ENCODE measurements at places on chromosomes 2 and 18.

GRCh38 chr2:232354069-232354468 is 24.5 kb upstream of the ALPP start:
- DNase-seq: no peak

DNA sequence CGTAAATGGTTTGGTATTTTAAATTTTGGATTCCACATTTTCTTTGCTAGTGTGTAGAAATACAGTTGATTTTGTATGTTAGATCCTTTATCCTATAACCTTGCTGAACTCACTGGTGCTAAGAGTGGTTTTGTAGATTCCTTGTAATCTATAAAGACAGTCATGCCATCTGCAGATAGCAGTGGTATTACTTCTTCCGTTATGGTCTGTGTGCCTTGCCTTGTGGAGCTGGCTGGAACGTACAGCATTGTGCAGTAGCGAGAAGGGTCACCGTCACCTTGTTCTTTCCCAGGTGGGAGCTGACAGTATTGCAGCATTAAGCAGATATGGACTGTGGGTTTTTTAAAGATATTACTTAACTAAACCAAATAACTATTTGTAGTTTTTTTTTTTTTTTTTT is 33.7 kb downstream of the ATP9B start:
- no peak for DNase-seq

DNA sequence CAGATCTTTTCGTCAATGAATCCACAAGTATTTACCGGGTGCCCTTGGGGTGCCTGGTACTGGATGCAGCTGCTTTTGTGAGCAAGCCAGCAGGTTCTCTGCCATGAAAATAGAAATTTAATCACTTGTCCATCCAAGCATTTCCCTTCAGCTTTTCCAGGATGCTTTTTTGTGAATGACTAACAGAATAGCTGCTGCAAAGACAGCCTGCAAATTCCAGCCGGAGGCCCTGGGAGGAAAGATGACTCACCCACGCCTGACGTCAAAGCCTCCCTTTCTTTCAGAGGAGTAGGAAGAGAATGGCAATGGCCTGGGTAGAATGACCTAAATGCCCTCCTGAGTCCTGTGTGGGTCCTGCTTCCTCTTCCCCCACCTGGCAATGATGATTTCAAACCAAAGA is 111.9 kb downstream of the AP1S3 start:
- no peak for DNase-seq

- DNase-seq: no peak
Measured at GRCh38 chr2:172230889-172231401, 128.2 kb upstream of the DLX2 start.

DNA sequence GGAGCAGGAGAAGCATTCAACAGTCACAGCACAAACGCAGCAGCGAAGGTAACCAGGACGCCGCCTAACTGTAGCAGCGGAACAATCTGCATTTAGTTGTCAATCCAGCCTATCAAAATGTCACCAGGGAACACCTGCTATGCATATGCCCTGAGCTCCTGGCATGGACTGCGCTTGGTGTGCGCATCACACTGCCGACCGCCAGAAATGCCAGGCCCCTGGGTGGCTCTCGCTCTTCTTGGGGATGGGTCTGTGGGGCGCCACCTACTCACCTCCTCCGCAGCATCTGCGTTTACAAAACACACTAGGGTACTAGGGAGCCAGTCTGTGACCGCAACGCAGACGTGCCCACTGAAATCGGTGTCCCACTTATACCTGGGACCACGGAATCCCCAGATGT is 31.7 kb downstream of the ZNF516 start:
- no peak for DNase-seq

GRCh38 chr2:128054104-128054885 is 26.4 kb upstream of the SAP130 start:
- DNase-seq: no peak

GRCh38 chr2:179107737-179108136 is 57.8 kb upstream of the CCDC141 start:
- no peak for DNase-seq

DNA sequence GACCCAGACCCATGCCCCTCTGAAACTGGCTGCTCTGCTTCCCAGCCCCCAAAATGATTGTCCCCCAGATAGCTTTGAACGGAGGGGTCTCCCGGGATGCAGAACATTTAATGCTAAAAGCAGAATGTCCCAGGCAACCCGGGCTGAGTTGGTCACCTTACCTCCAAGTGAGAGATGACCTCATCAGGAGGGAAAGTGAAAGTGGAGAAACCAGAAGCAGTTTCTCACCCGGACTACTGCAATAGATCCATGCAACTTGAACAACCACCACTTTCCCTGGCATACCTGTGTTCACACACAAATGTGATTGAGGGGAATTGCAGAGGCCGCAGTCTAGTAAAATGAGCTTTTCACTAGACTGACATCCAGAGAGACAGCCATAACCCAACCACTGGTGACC is 75.3 kb upstream of the NPAS2 start:
- no peak for DNase-seq

GRCh38 chr18:7940971-7941370 is 373.9 kb downstream of the PTPRM start:
- DNase-seq: no peak

GRCh38 chr2:39780825-39781600 is 2.0 kb upstream of the THUMPD2 start:
- DNase-seq: no peak

GRCh38 chr2:230326453-230327417 is at the start of gene SP140L:
Gene SP140L, plus strand, starts transcription at chr2:230327193. Its CDS starts 77 bp downstream, at chr2:230327270.
- no peak for DNase-seq

- DNase-seq: no peak
Measured at GRCh38 chr2:29560030-29560429, 361.4 kb downstream of the ALK start.

GRCh38 chr2:235333076-235333475 is 160.8 kb upstream of the AGAP1 start:
- DNase-seq: no peak

- DNase-seq: no peak
Measured at GRCh38 chr2:69080071-69080470, 67.1 kb downstream of the ANTXR1 start.

DNA sequence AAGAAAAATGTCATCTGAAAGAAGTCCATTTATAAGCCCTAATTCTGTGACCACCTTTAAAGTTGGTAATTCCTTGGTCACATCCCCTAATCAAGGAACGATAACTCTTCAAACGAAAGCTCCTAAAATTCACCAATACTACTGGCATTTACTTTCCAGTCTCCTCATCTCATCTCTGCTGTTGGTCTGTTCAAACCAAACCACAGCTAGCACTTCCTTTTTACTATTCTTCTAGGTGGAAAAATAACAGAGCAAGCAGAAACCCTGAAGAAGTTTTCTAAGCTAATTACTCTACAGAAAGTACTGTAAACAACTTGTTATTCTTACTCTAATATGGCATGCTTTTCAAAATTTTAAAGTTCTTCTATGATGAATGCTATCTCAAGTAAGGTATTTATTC is 21.6 kb downstream of the TIA1 start:
- no peak for DNase-seq

DNA sequence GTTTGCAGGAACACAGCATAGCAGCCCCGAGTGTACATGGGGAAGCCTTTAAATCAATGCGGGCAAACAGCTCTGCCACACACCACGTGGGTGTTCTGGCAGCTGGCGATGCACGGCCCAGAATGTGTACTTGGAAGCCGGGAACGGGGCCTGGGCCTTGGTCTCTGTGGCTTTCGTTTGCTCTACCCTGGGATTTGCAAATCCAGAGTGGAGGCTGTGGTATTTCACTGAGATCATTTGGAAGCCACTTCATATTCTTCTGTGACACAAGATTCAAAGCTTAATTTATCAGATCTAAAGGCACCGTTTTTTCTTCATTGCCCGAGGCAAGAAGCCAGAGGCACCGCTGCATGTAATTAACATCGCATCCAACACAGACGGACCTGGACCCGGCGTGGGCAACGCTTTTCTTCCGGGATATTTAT is 246.3 kb upstream of the MYT1L start:
- peak; percentile 74 for DNase-seq

- no peak for DNase-seq
Measured at GRCh38 chr2:176493226-176493825, 224.1 kb downstream of the MTX2 start.
